ENCODE measurements at places on chromosomes 4 and X.

DNA sequence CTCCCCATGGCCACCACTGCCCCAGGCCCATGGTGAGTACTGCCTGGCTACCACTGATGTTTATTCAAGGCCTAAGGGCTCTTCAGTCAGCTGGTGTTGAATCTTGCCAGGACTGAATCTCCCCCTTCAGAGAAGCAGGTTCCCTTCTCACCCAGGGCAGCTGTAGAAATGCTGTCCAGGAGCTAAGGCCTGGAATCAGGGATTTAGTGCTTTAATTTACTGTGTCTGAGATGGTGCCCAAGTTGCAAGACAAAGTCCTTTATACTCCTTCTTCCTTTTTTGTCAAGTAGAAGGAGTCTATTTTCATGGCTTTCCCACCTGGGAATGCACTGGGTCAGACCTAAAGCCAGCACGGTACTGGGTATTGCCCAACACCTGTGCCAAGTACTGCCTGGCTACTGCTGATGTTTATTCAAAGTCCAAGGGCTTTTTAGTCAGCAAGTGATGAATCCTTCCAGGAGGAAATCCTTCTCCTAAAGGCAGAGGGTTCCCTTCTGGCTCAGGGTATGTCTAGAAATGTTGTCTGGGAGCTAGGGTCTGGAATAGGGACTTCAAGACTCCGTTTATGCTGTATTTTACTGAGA lies 117.6 kb upstream of the ATOH1 start:
- DNase-seq = no peak

- DNase-seq = no peak
Measured at GRCh38 chr4:132026166-132026565, 1122.9 kb upstream of the PCDH10 start.

GRCh38 chr4:87838205-87838604 lies 5.4 kb downstream of the MEPE start:
- peak; percentile 33 for DNase-seq

DNA sequence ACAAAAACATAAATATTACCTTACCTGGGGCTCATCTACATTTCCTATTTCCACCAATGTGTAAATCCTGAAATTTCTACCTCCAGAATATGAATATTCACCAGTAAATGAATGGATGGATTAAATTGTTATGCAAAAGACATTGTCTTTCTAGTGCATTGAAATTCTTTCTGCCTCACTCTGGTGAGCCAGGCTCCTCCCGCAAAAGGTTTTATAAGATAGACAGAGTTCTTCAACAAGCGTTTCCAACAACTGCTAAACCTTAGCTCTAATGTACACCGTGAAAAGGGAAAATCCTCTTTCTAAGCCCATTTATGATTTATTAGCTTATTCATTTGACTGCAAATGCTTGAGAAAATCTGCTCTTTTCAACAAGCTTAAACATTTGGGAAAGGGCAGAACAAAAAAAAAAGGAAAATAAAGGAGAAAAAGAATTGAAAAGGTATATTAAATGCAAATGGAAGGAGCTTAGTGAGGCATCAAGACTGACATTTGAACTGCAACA lies 72.0 kb downstream of the LDB2 start:
- DNase-seq = no peak

GRCh38 chrX:14095702-14096101 lies 66.0 kb upstream of the GEMIN8 start:
- peak; percentile 69 for DNase-seq

DNA sequence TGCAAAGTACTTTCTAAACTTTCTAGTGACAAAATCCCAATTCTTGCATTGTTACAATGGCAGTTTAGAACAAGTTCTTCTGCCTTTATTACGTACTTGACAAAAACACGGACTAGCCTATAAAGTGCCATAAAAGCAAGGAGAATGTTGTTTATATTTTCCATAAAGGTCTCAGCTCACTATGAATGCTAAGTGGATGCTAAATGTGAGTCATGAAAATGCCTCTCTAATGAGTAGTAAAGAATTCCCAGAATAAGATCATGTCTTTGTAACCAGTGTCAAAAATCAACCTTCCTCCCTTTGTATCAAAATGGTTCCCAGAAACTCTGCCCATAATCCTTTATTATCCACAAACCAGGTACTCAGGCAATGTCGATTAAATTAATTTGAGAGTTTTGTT lies 539.8 kb upstream of the SLIT2 start:
- peak; percentile 68 for DNase-seq

- no peak for DNase-seq
Measured at GRCh38 chrX:10054396-10054795, 87.2 kb downstream of the CLDN34 start.

DNA sequence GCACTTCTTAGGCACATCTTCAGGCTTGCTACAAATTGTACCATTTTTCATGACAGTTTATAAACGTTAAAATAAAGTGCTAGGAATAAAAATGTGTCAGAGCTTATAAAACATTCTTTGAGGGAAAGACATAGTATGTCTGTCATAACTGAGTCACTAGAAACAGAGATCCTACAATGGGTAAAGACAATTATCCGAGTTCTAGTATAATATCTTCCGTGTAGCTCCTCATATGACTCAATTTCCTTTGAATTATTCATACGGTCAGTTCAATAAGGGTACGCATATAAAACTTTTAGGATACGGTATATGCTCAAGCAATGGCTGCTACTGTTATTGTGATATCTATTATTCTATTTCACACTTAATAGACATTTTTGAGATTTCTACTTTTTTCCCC lies 349.1 kb downstream of the PCDH10 start:
- peak; percentile 0 for DNase-seq

DNA sequence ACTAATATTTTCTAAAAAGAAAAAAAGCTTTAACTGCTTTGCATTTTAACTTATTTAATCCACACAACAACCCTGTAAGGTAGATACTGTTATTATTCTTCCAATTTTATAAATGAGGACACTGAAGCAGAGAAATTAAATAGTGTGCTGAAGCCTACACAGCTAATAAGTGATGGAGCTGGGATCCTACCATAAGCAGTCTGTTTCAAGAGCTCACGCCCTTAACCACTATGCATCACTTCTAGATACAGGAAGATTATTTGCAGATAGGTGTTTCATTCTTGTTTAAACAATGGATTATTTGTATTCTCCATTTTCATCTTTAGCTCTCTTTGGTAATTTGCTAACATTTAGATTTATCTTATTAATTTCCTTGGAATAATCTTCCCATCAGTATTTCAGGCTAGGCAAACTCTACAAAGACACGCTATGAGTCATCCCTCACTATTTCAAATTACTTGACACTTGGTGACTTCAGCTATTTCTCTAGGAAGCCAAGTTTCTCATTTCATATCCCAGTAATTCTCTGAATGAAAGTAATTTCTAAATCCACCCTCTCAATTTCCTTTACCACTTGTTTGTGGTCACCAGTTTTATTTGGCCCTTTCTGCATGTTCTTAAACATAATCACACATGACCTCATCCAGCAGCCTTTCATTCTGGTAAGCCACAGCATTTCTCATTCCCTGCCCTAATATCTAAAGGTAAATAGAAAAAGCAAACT lies 67.3 kb downstream of the ASB9 start:
- DNase-seq = peak; percentile 58

DNA sequence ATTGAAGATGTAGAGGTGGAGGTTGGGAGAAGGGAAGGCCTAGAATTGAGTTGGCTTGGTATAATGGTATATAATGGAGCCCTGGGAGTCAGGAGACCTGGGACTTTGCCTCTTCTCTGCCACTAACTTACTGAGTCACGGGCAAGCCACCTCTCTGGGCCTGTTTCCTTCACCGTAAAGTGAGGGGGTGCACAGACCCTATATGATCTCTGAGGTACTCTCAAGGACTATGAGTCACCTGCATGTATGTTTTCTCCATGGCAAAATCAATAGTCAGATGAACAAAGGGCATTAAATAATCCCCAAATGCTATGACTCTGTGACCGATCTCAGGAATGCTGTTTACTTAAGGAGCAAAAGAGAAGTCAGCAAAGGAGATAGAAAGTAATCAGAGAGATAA lies 5.1 kb downstream of the P2RY4 start:
- no peak for DNase-seq

DNA sequence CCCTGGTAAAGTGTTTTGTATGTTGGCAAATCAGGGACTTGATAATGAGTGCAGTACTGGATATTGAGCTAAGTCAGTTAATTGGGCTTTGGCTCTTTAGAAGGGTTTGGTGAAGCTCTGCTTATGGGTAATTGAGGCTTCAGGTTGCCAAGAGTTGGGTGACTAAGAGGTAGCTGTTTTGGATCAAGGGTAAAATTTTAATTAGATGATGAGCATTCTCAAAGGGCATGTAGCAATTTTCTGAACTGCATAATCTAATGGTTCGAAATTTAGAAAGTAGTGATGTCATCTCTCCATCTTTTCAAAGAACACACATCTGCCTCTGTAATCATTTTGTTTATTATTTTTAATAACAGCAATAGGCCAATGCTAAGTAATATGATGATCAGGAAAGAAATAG lies 5.5 kb upstream of the TRIM2 start:
- DNase-seq = peak; percentile 56

DNA sequence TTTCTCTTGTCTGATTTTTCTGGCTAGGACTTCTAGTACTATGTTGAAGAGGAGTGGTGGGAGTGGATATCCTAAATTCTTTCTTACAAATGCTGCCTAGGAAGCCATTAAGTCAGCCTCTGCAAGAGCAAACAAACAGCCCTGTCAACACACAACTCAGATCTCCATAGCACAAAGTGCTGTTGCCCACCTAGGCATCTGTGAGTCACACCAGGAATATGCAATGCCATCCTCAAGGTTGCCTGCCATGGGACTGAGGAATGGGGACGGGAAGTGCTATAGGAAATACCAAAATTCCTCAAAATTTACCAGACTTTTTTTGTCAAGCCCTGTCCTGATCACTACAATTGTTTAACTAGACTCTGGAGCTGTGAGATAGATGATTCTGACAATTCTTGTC lies 466.9 kb downstream of the FSTL5 start:
- no peak for DNase-seq

- peak; percentile 90 for DNase-seq
Measured at GRCh38 chr4:55553441-55554201, 6.9 kb upstream of the CLOCK start.

GRCh38 chrX:24276015-24276414 lies 37.9 kb downstream of the SUPT20HL2 start:
- DNase-seq = no peak

DNA sequence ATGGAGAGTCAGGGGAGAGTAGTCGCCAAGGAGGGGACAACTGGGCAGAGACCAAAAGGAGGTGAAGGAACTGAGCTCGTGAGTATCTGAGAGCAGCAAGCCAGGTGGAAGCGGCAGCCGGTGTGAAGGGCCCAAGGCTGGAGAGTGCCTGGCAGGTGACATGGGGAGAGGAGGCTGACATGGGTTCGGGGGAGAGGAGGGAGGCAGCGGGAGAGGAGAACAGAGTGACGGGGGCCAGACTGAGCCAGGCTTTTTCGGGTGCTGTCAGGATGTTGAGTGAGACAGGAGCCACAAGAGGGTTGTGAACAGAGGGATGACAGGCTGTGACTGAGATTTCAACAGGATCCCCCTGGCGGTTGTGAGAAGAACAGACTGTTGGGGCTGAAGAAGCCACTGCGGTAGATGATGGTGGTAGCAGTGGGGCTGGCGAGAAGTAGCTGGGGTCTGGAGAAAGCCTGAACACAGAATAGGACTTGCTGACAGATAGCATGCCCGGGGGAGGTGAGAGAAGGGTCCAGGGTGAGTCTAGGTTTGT lies 5.7 kb downstream of the ELK1 start:
- DNase-seq = peak; percentile 47
